ENCODE measurements at places on chromosomes 16 and 17. TPM values are rescaled to one million over a fixed set of nuclear protein-coding genes. Genes with fewer than 3 reads are reported as not detected.

CBX2 gene
- 14.1 TPM for total RNA-seq

DNA sequence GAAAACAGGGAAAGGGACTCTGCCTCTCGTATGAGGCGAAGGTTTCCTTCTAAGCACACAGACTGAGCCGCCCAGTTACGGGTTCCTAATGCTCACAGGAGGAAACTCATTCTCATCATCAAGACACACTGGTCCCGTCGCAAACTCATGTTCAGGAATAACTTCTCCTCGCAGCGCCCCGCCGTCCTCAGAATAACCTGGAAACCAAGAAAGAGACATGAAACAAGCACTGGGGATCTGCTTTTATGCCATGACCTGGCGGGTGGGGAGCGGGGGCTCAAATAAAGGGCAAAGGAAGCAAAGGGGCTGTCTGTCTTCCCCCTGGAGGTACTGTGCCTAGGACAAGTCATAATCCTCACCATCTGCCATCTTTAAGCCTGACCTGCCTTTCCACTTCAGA lies 31.3 kb downstream of the WIPI1 start:
- no peak for DNase-seq

DNA sequence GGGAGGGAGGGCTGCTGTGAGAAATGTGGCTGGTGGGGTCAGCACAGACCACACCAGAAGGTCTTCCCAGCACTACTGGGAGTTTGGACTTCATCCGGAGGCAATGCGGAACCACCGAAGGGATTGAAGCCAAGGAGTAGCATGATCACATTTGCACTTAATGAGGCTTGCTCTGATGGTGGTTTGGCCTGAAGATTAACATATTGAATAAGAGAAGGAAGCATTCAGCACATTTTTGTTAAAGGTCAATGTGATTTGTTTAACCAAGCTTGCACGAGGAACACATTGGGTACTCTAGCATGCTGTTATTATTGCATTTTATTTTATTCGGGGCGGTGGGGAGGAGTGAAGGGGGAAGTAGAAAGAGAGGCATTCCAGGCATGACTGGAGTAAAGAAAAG lies 378.6 kb downstream of the UTP18 start:
- no peak for DNase-seq

DNA sequence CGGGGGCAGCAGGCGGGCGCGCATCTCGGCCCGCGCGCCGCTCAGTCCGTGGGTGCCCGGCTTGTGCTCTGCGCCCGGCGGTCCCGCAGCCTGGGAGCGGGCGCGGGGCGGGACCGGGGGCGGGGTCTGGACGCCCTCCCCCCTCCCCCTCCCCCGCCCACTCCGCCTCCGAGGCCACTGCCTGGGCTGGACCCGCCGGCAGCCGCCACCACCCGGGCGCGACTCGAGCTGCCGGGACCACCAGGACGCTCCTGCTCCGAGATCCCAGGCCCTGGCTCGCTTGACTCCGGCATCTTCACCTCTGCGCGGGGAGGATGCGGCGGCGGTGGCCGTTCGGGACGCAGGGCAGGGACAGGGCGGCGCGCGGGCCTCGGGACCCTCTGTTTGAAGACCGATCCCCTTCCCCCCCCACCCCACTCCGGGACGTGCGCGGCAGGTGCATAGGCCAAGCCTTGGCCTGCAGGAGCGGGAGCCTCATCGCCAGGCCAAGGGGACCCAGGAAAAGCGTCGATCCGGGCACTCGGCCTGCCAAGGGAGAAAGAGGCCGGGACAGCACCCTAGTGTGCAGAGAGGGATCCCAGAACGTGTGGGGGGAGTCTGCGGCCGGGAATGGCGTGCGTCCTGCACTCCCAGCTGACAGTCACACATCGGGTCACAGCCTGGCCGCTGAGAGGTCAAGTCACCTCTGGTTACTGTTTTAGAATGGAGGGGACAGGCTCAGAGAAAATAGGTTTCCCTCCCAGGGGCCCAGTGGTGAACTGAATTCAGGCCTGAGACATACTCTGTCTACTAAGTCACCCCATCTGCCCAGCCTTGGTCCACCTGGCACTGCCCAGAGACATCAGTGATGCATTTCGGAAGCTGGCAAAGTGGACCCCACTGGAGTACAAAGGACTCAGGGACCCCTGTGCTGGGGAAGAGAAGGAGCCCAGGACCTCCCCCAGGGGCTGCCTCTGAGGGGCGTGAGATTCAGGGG lies at the start of gene HS3ST6:
TSS of gene HS3ST6 (minus strand) at position 65 of the 976 bp plus-strand sequence. CDS start 92 bp downstream, outside the sequence.
- no peak for DNase-seq

- peak; percentile 16 for DNase-seq
Observed at GRCh38 chr16:73196670-73197069, 148.7 kb upstream of the ZFHX3 start.

OXLD1 gene
- 61.1 TPM for total RNA-seq

DNA sequence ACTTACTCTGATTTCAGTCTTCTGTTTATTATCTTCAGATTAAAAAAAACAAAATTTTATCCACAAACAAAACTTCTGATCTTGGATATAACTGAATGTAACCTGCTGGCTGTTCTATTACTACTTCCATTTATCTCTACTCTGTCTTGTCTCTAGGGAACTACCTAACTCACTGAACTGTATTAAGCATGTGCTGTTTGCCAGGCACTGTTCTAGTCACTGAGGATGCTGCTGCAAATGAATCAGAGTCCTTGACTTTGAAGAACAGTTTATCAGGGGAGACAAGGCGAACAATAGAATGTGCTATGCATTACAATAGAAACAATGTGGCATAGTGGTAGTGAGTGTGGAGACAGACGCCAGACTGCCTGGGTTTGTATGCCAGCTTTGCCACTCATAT lies 2.3 kb upstream of the ANKRD40 start:
- DNase-seq = no peak

DNA sequence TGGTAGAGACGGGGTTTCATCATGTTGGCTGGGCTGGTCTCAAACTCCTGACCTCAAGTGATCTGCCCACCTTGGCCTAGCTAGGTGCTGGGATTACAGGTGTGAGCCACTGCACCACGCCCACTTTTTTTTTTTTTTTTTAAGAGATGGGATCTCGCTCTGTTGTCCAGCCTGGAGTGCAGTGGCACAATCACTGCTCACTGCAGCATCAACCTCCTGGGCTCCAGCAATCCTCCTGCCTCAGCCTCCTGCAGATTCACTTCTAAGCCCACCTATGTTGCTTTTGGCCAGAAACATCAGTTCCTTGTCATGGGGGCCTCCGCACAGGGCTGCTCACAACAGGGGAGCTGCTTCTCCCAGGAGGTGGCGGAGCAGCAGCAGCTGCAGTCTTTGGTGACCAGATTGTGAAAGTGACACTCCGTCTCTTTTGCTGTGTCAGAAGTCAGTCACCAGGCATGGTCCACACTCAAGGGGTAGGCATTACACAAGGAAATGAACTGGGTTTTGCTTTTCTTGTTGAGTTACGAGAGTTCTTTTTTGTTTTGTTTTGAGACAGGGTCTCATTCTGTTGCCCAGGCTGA lies 4.5 kb upstream of the NME4 start:
- DNase-seq = no peak

- DNase-seq = no peak
Observed at GRCh38 chr17:35080536-35080935, 17.0 kb upstream of the RFFL start.

DNA sequence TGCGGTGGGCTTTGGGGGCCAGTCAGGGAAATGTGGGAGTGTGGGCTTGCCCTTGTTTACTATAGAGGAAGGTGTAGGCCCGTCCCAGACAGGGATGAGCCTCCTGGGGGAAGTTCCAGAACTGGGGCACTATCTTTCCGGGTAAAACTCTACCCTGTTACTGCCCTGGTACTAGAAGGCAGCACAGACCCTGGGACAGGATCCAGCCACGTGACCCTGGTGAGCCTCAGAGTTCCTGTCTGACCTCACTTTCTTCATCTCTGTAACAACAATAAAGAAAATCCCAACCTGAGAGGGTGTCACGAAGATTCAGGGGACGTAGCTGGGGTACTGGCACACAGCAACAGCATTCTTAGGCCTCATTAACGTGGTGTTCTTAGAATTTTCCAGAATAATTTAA lies 239.6 kb upstream of the FOXF1 start:
- peak; percentile 73 for DNase-seq

DNA sequence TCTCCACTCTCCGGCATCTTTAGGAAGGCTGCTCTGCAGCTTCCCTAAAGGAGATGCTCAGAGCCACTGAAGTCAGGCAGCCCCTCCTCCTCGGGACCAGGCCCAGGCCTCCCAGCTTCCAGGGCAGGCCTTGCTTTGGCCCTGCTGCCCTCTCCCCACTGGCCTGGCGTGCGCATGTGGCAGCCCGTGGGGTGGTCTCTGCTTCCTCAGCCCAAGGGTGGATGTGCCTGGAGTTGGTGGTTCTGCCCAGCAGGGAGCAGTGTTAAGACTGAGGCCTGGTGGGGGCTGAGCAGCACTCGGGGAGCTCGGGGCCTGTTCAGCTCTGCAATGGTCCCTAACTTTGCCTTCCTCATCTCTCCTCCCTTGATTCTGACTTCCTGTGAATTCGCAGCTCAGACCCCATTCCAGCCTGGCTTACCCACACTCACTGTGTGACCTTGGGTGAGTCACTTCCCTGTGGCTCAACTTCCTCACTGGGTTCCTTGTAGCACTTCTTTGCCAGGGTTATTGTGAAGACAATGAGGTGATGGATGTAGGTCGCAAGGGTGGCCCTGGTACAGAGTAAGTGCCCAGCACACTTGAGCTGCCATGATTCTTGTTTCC lies 63.2 kb downstream of the NKD1 start:
- peak; percentile 16 for DNase-seq
